ENCODE measurements at places on chromosomes 7 and 10.

DNA sequence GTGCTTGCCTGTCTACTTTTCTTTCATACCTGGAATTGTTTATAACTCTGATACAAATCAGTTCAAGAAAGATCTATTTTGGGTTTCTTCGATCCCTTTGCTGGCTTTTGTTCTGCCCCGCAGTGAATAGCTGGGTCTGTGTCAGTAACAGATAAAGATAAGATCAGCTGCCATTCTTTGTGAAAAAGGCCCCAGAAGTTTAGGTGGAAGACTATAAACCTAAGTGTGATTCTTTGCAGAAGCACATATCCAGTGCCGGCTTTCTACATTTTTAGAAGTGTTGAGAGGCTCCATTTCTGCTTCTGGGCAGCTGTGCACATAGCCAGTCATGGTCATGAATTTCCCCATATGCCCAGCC, 686.4 kb upstream of the C7orf33 start:
- DNase-seq, result no peak

- DNase-seq, result no peak
Measured at GRCh38 chr7:779480-779879, 52.4 kb upstream of the PRKAR1B start.

GRCh38 chr10:119491966-119492757, 50.4 kb downstream of the RGS10 start:
- DNase-seq, result no peak

- no peak for DNase-seq
Measured at GRCh38 chr10:13195016-13195415, 33.7 kb downstream of the MCM10 start.

- DNase-seq, result no peak
Measured at GRCh38 chr7:102286237-102287110, at the start of gene SH2B2. Gene SH2B2, plus strand, starts transcription at chr7:102286868. Its CDS starts 13,683 bp downstream, at chr7:102300551.

- DNase-seq, result no peak
Measured at GRCh38 chr10:43284341-43284910, 17.6 kb upstream of the RASGEF1A start.

- DNase-seq, result no peak
Measured at GRCh38 chr10:84903320-84903719, 574.9 kb downstream of the CCSER2 start.
